HS-27A (cell line): ENCODE measurements at places on chromosomes 3 and 15.
A peak's percentile ranks its signal among the peaks of the same experiment; 100 is the strongest.

GRCh38 chr3:50617911-50618481 is 1.0 kb downstream of the MAPKAPK3 start:
- DNase-seq = no peak

GRCh38 chr15:63458026-63458425 is 46.4 kb upstream of the USP3 start:
- no peak for DNase-seq

DNA sequence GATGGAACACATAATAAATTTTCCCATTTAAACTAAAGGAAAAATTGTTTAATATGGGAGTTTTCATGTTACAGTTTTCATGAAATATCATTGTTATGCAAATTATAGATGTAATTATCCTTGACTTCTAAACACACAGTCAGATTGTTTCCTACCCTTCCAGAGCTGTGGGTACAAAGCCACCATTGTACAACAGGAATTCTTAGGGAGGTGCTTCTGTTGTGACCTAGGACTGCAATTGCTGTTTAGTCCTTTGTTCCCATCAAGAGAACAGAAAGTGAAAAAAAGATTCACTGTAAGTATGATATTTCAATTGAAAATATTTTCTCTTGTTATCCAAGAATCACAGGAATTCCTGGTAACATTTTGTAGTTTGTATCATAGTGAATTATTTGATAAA is 455.3 kb upstream of the NAALADL2 start:
- no peak for DNase-seq

DNA sequence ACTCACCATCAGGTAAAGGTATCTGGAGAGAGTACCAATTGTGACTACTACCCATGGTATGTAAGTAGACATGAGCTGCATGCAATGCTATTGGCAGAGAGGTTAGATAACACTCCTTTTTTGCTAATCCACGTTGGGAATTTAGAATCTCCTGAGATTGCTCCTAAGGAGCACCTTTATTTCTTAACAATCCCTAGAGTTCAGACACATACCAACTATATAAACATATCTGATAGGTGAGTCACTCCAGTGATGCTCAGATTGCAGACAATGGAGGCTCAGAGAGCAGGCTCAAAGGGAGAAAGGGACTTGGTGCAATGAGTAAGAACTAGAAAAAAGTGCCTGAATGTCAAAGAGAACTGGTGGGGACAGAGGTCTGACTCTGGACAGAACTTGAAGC is 47.0 kb upstream of the LRRFIP2 start:
- DNase-seq = peak; percentile 52

- DNase-seq = peak; percentile 76
Measured at GRCh38 chr15:31488437-31489204, 162.0 kb downstream of the KLF13 start.

GRCh38 chr3:180680097-180680430 is 775 bp upstream of the CCDC39 start:
- DNase-seq = no peak

DNA sequence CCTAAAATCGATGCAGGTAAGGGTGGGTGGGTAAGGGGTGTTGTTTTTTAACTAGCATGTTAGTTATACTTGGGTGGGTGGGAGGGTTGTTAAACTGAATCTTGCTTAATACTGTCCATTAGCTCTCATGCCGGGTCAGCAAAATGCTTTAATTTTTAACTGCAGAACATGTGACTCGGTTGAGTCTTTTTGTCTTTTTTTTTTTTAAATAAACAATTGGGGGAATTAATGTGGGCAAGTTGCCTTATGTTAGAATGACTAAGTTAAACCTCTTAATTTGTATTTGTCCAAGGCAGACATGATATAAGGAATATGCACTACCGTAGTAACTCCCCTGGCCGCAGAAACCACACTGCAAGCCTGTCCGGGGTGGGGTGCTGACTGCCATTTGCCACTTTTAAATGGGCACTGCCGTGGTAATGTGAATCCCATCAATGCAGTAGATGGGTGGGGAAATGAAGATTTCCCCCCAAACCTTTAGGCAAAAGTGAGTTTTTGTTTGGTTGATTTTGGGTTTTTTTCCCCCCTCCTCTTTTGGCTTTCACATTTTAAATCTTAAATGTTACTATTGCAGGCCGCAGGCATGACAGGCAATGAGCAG is 54.3 kb upstream of the CCR4 start:
- no peak for DNase-seq

DNA sequence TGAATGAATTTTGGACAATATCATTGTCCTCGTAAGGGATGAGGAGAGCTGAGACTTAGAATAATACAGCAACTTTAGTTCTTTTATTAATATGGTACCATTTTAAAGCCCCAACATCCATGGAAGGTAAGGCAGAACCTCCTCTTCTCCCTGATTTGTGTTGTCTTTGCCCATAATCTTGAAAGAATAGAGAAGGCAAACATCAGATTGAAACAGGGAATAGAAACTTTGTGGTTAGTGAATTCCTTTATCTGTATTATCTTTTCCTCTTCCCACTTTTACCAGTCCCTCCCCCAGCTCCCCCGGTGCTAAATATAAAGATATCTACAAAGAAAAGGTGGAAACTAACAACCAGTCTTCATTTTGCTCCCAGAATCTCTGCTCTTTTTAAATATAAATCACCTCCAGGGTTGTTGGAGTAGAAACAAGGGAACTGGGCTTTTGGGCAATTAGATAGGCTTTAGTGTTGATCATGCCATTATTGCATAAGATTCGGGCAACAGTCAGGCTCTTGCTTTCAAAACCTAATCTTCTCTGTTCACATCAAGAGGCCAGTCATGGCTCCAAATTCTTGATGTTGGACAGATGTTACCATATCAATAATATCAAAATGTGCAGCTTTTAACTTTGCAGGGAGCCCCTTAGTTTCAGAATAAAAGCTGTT is 32.5 kb downstream of the ITPR1 start:
- no peak for DNase-seq

GRCh38 chr3:151567477-151567876 is 106.6 kb upstream of the IGSF10 start:
- no peak for DNase-seq

- DNase-seq = no peak
Measured at GRCh38 chr15:89197503-89197971, 23.8 kb downstream of the RLBP1 start.

DNA sequence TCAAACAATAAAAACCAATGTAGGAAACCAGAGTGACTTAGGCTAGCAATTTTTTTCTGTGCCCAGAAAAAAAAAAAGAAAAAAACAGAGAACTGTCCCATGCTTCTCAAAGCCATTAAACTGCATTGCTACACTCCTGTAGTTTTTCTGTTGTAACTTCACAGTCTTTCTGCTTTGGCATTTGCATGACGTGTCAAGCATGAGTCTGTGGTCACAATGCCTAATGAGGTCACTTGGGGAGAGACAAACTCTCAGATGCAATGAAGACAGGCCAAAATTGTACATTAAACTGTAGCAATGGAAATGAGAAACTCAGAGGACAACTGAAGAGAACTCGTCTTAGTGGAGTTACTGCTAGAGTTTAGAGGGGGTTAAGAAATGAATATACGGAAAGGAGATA is 30.8 kb downstream of the CCDC80 start:
- no peak for DNase-seq

DNA sequence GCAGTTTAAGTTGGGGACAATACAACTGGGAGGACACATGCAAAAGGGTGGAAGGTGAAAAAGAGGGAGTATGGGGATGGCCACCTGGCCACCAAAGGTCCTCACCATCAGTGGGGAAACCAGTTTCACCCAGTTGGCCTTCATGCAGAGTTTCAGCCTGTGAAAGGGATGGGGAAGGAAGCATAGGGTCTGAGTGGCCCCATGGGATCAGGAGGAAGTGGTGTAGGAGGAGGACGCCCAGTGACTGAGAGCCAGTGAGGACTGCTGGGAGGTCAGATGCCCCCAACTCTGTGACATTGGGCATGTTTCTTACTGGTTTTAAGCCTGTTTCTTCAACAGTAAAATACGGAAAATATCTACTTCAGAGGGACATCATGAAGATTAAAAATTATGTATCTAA is 16.3 kb downstream of the BCL2A1 start:
- DNase-seq = no peak

- DNase-seq = no peak
Measured at GRCh38 chr15:69631978-69632377, 179.4 kb downstream of the RPLP1 start.

DNA sequence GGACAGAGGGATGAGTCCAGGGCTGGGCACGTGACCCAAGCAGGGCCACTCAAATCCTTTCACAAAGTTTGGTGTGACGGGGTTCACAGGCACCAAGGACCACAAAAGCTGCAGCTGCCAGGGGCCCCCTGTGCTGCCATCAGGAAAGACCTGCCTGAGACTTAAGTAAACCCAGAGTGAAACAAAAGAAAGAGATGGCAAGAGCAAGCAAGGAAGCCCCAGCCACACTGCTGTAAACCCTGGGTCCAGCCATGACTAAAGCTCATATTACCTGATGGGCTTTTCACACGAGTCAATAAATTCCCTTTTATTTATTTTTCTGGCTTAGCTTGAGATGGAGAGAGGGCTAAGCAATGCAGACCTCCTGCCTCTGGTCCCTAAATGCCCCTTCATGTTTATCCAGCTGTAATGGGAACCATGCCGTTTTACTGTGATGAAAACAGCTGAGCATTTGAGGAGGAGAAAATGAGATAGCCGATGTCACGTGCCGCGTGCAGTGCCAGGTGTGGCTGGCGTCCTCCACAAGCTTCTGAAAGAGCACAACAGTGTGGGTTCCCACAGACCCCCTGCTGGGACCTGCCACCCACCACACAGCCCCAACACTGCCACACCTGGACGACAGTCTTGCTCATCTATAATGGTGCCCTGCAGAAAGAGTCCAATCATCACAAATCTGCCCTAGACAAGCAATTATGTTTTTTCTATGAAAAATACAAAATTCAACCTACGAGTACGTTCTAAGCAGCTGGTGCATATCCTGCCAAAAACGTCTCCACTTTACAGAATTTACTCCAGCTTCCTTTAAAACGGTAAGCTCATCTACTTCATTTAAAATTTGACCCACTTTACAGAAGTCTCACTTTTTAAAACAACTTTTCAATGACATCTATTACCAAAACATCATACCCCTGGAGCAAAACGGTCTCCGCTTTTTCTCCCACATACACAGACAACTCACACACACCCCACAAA is 34.2 kb downstream of the ADAMTS17 start:
- DNase-seq = no peak

GRCh38 chr3:134852893-134853351 is 57.9 kb downstream of the EPHB1 start:
- no peak for DNase-seq

- no peak for DNase-seq
Measured at GRCh38 chr3:71564361-71564760, 19.2 kb downstream of the FOXP1 start.

DNA sequence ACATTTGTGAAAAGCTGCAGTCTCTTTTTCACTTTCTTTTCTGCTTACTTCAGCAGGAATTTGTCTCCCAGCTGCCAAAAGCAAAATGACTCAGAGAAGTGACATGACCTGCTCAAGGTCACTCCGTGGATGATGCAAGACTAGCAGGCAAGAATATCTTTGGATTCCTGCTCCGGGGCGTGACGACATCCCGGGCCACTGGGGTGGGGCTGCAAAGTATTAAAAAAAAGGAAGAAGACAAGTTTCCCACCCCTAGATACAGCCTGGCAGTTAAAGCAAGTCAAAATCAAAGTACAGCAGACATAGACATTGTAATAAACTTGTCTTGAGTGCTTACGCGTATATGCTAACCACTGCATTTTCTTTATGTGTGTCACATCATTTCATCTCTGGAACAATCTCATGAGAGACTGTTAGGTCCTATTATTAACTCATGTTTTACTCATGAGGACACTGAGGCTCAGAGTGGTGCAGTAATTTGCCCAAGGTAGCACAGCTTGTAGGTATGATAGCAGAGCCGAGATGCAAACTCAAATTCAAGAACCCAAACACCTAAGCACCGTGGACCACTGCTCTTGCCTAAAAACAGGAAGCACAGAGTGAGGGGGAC is 485.2 kb upstream of the PROK2 start:
- DNase-seq = peak; percentile 83

DNA sequence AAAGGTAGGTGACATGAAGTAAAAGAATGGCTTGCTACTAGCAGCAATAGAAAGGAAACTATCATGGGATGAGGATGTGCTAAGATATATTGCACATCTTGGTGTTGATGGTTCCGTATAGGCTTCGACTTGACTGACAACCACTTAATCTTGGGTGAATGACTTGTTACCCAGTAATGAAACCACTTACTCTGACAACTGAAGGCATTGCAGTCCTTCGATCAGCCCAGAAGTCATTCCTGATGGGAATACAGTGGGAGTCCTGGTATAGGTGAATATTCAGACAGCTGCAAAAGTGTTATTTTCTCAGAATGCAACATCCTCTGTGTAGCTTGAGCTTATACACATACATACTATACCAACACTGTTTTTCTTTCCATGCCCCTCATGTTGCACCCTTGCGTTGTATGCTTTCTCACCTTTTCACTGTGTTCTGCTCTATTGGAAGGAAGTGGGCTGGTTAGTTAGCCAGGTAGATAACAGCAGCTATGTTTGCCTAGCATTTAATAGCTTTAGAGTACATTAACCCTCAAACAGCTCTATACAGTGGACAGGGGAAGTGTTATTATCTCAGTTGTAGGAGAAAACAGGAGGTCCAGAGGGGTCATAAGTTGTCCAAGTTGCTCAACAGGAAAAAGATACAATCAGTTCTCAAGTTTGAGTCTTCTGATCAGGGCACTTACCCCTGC is 376.5 kb downstream of the MFSD1 start:
- no peak for DNase-seq

- DNase-seq = no peak
Measured at GRCh38 chr15:40563426-40563825, 1.4 kb downstream of the CCDC32 start.

- no peak for DNase-seq
Measured at GRCh38 chr3:48504051-48504946, at the start of gene SHISA5. Gene SHISA5 (minus strand): TSS chr3:48504174. CDS start chr3:48504094, 80 bp downstream.

- no peak for DNase-seq
Measured at GRCh38 chr3:154783521-154783931, 296.6 kb upstream of the MME start.

DNA sequence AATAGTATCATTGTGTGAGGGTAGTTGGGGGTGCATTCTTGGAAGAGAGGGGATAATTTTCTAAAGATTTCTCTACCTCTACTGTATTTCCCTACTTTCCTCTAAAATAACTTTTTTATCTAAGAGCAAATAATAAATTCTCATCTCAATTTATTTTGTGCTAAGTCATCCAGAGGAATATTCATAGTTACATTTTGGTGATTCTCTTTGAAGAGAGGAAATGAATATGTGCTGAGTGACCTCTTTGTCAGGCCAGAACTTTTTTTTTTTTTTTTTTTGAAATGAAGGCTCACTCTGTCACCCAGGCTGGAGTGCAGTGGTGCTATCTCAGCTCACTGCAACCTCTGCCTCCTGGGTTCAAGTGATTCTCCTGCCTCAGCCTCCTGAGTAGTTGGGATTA is 15.1 kb upstream of the CCDC80 start:
- DNase-seq = no peak
